ENCODE measurements at places on chromosomes 3 and 15. TPM values are rescaled to one million over a fixed set of nuclear protein-coding genes. Genes with fewer than 3 reads are reported as not detected.

DNA sequence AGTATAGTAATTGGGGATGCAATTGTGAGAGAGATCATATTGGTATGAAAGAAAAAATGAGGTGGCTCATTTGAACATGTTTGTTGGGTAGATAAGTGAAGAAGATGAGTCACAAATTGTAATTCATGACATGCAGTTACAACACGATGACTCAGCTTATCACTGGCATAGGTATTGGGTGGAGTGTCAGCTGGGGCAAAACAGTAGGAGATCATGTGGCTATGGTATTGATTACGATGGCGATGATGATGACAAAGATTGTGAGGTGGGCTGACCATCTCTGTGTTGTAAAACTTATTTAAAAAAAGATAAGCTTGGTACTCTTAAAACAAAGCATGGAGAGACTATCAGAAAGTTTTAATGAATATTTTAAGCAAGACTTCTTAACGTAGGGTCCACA is 11.6 kb upstream of the DPH6 start:
- DNase-seq = no peak

- no peak for DNase-seq
Observed at GRCh38 chr3:125232401-125232800, 19.9 kb upstream of the SLC12A8 start.

- no peak for DNase-seq
Observed at GRCh38 chr15:71730277-71731144, 79.8 kb upstream of the NR2E3 start.

- DNase-seq = no peak
Observed at GRCh38 chr3:53820084-53820483, 26.1 kb downstream of the CHDH start.

- no peak for DNase-seq
Observed at GRCh38 chr15:77514641-77515402, 94.1 kb downstream of the HMG20A start.

DNA sequence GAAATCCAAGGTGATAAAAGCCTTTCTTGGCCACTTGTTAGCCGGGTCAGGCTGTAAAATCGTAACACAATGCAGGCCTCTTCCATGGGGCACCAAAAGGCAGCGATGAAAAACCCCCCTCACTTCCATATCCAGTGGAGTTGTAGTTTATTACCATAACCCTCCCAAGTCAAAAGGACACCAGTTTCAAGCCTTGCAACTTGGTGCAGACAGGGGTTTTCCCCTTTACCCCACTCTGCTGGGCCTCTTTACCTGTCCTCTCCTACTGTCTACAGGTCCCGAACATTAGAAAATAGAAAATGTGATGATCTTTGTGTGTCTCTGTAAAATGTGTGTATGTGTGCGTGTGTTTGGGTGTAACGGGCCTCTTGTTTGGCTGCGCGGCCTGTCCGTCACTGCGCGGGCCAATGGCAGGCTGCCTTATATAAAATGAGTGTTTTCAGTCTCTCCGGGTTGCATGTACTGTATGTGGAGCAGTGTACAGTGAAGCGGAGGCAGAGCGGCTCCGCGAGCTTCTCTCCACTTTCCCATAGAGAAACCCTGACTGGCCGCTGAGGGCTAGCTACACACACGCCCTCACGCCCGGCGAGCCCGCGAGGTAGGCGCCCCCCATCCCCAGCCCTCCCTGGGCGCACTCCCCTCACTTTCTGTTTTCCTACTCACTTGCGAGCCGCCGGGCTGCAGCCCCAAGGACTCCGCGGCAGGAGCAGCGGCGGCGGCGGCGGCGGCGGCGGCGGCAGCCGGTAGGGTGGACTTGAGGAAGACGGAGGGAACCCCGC is at the start of gene BBX:
Gene BBX, plus strand, starts transcription at position 453 of the 779 bp plus-strand sequence. CDS start 187,499 bp downstream, outside the sequence.
- DNase-seq = peak; percentile 99

- no peak for DNase-seq
Observed at GRCh38 chr3:27565201-27565852, 81.1 kb upstream of the SLC4A7 start.

DNA sequence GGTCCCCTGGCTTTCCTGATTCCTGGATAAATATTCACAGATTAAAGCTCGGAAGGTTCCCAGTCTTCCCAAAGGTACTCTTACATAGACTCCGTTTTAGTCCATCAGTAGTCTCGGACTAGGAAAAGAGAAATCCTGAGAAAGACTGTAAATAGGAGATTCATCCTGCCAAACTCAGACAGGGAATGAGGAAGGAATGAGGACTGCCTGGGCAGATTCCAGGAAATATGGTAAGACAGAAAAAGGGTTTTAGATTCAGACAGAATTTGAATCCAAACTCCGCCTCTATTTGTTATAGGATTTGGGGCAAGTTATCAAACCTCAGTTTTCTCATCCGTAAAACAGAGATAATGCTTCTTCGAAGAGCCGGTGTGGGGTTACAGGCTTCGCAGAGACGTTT is 77.8 kb upstream of the VGLL4 start:
- DNase-seq = no peak

DNA sequence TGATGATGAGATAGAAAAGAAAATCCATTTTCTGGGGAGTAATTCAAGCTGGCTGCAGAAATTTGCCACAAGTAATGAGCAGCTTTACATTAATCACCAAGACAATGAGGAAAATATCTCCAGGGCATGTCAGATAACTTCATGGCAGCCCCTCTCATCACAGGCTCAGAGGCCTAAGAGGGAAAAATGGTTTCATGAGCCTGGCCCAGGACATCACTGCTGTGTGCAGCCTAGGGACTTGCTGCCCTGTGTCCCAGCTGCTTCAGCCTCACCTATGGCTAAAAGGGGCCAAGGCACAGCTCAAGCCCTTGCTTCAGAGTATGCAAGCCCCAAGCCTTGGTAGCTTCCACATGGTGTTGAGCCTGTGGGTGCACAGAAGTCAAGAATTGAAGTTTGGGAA is 161.7 kb downstream of the OPA1 start:
- no peak for DNase-seq

- DNase-seq = peak; percentile 80
Observed at GRCh38 chr3:18443665-18444594, 18.8 kb upstream of the SATB1 start.

DNA sequence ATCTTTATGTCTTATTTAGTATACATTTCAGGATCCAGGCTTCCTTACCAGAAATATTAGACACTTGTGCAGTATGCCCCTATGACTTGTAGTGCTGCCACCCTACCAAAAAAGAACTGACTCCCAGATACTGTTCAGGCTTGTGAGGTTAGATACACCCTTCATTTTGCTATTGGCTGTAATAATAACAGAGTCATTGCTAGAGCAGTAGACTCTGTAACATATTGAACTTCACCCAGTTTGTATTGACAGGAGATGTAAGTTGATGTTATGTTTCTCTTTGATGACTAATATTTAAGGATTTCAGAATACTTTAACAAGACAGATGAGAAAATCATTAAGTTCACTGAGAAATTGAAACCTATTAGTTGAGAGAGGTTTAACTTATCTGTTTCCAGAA is 32.9 kb downstream of the RNF111 start:
- DNase-seq = no peak

GRCh38 chr3:178203650-178204049 is 332.6 kb upstream of the KCNMB2 start:
- DNase-seq = no peak

GRCh38 chr3:26653811-26654425 is 31.3 kb downstream of the LRRC3B start:
- DNase-seq = no peak

DNA sequence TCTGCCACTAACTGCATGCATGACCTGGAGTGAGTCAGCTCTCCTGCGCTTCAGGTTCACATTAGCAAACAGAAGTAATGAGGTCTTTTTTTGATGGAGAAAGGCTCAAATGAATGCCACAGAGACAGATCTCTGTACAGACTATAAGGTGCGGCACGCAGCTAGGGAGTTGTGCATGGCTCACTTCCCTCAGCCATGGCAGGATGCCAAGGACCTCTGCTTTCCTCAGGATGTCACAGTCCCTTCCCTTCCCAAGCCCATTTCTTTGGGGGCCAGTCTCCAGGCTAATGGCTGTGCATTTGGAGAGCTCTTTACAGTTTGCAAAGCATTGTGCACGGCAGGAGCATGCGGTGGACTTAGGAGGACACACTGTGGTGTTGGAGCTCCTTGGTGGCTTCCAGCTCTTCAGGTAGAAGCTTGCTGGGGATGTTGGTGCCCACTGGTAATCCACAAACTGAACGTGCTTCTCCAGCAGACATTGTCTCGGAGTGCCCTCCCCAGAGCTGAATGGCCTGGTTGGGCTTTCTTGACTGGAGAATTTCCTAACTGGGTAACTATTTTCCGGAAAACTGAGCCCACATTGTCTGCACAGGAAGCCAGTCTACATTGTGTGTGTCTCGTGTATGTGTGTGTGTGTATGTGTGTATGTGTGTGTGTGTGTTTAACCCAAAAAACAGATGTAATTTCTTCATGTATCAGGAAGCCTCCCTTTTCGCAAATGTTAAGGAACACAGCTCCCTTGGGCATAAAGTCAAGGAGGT is 172.5 kb upstream of the TLE3 start:
- DNase-seq = peak; percentile 51

GRCh38 chr15:68585574-68586273 is 6.9 kb downstream of the CORO2B start:
- DNase-seq = no peak

DNA sequence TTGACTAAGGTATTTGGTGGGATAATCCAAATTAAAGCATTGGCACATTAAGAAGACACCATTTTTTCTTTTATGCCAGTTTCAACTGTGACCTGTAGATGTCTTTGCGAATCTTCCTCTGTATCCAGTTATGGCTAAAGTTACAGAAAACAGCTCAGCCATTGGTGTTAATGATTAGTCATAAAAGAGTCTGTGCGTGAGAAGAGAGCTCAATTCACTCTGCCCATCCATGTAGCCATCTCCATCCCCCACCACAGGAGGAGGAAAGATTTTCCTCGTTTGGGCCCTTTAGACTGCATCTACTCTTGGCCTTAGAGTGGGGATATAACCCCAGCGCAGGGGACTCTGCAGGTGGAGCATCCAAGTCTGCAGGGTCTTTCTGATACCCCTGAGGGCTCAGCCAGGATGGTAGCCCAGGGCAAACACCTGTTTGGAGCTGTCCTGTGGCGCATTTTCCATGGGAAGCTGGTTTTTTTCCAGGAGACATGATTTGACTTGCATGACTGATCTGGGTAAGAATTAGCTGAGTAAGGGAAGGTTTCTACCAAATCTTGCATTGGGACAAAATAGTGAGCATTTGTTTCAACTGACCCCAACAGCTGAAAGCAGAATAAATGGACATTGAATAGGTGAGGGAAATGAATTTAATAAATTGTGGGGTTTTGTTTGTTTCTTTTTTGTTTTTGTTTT is 29.5 kb downstream of the NANOGP8 start:
- DNase-seq = no peak

DNA sequence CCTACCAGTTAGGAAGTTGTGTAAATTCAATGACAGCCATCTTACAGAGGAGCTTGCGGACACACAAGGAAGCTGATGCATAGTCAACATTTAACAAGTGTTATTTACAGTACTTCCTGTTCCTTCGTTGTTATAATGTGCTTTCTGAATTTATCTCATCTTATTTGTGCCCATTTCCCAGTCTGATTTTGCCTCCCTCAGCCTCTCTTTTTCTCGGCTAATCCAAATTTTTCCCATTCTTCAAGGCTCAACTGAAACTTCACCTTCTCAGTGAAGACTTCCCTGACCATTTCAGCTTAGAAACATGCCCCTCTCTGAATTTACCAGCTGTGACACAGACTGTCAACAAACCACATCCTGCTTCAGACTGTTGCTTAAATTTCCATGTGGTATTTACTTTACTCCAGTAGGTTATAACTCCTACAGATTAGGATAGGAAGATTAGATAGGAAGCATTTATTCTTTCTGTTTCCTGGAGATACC is 55.7 kb upstream of the CP start:
- DNase-seq = no peak

GRCh38 chr15:99669250-99669649 is 64.0 kb downstream of the LYSMD4 start:
- DNase-seq = no peak

- DNase-seq = no peak
Observed at GRCh38 chr3:128808672-128809071, 70.7 kb upstream of the ACAD9 start.

- no peak for DNase-seq
Observed at GRCh38 chr3:45657853-45658252, 31.3 kb upstream of the SACM1L start.

GRCh38 chr3:140205598-140205997 is 270.6 kb downstream of the CLSTN2 start:
- DNase-seq = no peak

- no peak for DNase-seq
Observed at GRCh38 chr15:74391582-74392450, 24.4 kb upstream of the CYP11A1 start.

DNA sequence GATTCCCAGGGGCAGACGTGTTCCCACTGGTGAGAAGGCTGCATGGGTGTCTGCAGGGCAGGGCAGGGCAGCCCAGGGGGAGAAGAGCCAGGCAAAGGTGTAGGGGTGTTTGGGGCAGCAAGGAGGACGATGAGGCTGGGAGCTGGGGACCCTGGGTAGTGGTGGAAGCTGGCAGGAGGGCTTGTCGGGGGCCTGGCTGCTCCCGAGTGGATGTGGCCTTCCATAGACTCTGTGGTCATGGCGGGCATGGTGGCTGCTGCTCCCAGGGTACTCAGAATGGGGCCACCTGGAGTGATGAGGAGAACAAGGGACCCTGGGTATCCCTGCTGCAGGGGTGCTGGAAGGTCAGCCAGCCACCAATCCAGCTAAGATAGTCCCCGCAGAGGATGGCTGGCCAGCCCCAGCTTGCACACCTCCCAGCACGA is 107.5 kb downstream of the WNT7A start:
- DNase-seq = no peak

GRCh38 chr3:133124511-133124910 is 86.3 kb downstream of the TMEM108 start:
- no peak for DNase-seq

GRCh38 chr15:46260937-46261336 is 626.1 kb downstream of the SQOR start:
- DNase-seq = no peak

- DNase-seq = no peak
Observed at GRCh38 chr3:14929310-14930074, 17.9 kb upstream of the NR2C2 start.

- no peak for DNase-seq
Observed at GRCh38 chr3:63344661-63345060, 66.6 kb downstream of the SYNPR start.

GRCh38 chr15:77821188-77821958 is 188.7 kb upstream of the LINGO1 start:
- no peak for DNase-seq

GRCh38 chr3:126216416-126216815 is 36.0 kb upstream of the ALDH1L1 start:
- DNase-seq = no peak

Gene LSMEM2
- not detected for total RNA-seq

Gene CRYGS
- total RNA-seq = 2.7 TPM

Gene LRRC49
- total RNA-seq = 18.9 TPM

Gene TMEM207
- total RNA-seq = not detected

Gene SPRED1
- total RNA-seq = 73.4 TPM

Gene ZMAT3
- 7.1 TPM for total RNA-seq

Gene LPP
- total RNA-seq = 98.2 TPM

Gene TLR9
- total RNA-seq = not detected

Gene DAG1
- 78.0 TPM for total RNA-seq

Gene GRIP2
- total RNA-seq = 0.72 TPM

Gene NR1D2
- 19.6 TPM for total RNA-seq

Gene CCR3
- not detected for total RNA-seq

Gene THPO
- not detected for total RNA-seq
